MG63 (cell line): ENCODE measurements at places on chromosomes 13 and 19. TPM values are rescaled to one million over a fixed set of nuclear protein-coding genes. Genes with fewer than 3 reads are reported as not detected.

DNA sequence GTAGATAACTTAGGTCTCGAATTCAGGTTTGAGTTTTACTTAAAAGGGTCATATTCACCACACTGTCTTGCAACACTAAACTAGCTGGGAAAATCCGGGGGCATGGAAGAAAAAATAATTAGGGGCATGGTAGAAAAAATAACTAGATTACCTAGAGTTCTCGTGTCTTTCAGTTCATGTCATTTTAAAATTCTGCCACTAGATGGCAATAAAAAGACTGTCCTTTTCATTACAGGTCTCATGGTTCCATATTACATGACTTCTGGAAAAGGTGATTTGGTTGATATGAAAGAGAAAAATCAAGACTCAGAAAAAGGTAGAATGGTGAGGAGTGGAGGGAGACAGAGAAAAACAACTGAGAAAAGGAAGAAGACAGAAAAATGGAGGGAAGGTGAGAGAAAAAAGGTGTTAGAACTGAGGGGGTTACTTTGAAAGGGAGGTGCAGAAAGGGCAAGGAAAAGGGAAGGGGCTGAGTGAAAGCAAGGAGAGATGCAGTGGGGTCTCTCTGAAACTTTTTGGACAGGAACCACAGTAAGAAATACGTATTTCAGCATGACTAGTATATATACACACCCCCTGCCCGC is 299.0 kb downstream of the KLF12 start:
- DNase-seq, result no peak

DNA sequence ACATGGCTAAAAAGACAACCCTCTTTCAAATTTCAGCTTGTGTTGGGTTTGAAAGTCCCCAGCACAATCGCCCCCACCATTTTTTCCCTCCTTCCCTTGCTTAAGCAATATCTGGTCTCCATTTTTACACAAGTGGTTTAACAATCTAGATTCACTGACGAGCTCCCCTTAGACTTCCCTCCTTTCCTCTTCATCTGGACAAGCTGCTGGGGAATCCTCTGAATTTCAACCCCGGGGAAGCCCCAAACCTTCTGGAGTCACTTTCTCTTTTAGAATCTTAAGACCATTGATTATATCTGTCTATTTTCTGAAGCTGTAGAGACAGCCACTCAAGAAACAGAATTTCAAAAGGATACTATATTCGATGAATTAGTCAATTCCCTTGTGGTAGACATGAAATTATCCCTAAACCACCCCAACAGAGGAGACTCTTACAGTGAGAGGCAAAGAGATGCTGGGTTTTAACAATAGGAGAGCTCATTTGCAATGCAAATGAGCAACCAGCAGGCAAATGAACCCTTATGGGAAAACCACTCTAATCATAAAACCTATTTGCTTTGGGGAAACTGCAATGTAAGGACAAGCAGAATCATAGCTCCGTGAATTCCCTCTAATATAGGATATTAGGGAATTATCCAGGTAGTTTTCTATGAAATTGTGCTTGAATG is 78.9 kb downstream of the TEX26 start:
- no peak for DNase-seq

DNA sequence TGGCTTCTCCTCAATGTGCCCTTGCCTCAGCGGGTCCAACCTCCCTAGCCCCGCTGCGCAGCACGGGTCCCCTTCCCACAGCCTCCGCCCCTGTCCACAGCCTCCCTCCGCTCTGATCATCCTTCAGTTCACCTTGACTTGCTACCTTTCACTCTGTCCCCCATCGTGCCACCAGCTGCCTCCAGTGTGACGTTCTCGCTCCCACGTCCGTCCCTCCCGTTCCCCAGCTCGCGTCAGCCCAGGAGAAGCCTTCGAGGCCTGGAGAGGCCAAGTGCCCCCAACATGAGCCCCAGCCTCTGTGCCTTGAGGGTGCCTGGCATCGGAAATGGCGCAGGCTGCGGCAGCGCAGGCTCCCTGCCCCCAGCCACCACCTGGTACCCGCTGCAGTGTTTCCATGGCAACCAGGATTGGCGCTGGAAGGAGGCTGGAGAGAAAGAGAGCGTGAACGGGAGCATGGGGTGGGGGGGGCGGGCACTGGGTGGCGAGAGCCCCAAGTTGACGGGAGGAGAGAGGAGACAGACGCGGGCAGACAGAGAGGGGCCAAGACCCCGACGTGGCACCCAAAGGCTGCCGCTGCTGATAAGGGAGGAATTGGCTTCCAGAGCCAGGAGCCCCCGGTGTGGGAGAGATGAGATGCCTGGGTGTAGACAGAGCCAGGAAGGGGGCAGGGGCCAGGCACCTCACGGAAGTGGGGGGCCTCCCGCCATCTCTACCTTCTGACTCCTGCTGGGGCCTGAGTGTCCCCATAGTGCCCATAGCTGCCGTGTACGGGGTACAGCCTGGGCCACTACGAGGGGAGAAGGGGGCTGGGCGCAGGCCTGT is 844 bp upstream of the ASPDH start:
- DNase-seq, result no peak

DNA sequence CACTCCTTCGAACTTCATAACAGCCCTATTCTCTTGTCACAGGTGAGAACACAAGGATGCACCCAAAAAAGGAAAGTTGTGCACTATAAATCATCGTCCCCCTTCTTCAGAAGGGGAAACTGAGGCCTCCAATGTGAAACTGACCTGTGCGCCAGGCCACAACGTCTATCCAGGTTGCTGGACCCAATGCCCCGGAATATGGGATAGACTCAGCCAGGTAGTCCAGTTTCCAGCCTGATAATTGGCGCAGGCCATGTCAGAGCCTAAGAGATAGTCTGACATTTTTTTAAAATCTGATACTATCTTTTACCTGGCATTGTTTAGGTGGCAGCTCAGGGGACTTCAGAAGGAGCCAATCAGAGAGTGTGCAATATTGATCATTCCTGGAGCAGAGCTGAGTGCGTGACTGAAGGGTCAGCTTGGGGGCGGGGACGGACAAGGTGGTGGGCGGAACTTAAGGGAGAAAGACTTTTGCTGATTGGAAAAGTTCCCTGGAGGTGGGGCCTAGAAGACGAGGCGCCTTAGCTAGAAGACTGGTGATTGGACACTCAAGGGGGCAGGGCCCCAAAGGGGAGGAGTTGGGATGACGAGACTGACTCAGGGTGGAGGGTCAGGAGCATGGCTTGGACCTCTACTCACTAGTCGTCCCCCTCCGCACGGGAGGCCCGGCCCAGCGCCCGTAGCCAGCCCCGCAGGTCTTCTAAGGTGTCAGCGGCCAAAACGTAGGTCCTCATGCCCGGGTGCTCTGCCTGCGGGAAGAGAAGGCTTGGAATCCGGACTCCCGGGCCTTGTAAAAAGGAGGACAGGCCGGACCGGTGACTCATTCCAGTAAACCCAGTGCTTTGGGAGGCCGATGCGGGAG is 8.5 kb downstream of the PLEKHA4 start:
- DNase-seq, result peak; percentile 13

The SMIM24 gene
- not detected in 2 replicates for total RNA-seq

The LGI4 gene
- total RNA-seq, result 0.76 TPM in 1 of 2 replicates, not detected in the other

The MISP gene
- not detected in 2 replicates for total RNA-seq
